Hematopoietic multipotent progenitor cell treated with erythropoietin and hydrocortisone succinate and interleukin-3 and kit ligand, for 15 days (in vitro differentiated cells): ENCODE measurements at places on chromosomes 3 and 15.

DNA sequence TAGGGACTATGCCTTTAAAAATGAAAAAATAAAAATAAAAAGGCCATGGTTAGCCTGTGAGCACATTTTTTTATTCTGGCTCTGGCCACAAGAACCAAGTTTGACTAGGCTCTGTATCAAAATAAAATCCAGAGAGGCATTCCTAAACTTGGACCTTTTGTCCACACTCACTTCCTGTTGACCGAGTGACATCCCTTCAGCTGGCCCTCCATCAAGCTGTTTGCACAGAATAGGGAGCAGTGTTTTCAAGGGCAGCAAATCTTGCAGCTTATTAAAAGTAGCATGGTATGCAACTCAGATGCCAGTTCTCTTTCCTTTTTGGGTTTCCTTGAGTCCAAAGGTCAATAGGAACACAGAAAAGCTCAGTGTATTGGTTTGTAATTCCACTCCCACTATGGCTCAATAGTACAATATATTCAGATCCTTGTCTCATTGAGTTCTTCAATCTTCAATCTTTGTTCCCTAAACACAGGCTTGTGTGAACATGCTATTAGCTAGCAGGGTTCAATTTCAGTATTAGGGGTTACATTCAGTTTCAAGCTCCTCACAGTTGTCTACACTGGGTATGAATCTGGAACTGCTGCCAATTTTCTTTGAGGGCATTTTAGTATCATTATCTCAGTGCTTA is 244.5 kb downstream of the RBMS3 start:
- DNase-seq: no peak

GRCh38 chr3:55854494-55854893 is 367.4 kb upstream of the WNT5A start:
- DNase-seq: no peak

GRCh38 chr3:105504440-105504951 is 137.8 kb downstream of the ALCAM start:
- DNase-seq: no peak

GRCh38 chr3:78101384-78101783 is 1061.5 kb downstream of the ROBO2 start:
- DNase-seq: no peak

DNA sequence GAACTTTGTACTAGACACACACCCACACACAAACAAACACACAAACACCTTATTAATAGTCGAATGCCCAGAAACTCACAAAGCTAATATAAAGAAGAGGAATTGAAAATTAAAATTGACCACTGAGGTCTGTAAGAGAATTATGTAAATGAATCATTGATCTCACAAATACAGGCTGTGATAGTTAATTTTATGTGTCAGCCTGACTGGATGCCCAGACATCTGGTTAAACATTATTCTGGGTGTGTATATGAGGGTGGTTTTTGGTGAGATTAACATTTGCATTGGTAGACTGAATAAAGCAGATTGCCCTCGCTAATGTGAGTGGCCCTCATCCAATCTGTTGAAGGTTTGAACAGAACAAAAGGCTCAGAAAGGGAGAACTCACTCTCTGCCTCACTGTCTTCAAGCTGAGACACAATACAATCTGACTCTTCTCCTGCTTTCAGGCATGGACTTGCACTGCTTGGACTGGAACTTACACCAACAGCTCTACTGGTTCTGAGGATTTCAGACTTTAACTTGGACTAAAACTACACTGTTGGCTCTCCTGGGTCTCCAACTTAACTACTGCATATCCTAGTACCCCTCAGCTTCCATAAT is 199.4 kb upstream of the TTC14 start:
- DNase-seq: no peak

GRCh38 chr15:67920524-67921240 is 80.8 kb upstream of the RNU6-1 start:
- DNase-seq: no peak

DNA sequence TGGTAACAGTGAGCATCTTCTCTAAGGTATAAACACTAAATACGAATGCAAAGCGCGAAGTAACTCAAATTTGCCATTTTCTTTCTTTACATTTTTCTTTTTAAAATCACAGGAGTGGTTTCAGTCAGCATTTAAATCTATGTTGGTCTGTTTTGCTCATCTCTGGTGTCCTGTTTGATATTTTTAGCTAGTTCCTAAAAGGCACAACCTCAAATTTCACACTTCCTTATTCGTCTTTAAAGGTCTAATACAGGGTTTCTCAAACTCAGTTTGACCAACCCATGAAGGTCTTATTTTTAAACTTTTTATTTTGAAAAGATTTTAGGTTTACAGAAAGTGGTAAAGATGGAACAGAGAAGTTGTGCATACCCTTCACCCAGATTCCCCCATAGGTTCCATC is 201.1 kb downstream of the MAGI1 start:
- no peak for DNase-seq

GRCh38 chr3:67094167-67094566 is 96.1 kb downstream of the KBTBD8 start:
- DNase-seq: no peak

- peak; percentile 52 for DNase-seq
Measured at GRCh38 chr3:12553921-12554391, 2.9 kb upstream of the MKRN2 start.

- DNase-seq: no peak
Measured at GRCh38 chr3:185986198-185986777, 48.5 kb upstream of the TRA2B start.

DNA sequence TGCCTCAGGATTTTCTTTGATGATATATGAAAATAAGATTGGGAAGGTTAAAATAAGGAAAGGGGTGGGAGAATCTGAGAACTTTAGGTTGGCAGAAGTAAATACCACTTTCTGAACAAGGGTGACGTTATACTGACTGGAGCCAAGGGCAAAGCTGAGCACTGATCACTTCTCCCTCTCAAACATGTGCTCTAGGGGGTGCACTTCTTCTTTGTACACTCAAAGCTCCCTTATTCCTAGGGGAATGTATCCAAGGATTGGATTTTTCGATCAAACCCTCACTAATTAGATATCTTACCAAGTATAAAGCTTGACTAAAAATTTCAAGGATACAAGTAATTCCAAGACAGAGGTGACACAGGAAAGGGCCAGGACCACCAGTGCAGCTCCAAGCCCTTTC is 243.9 kb upstream of the UMPS start:
- DNase-seq: no peak

- no peak for DNase-seq
Measured at GRCh38 chr15:63678393-63678792, 81.2 kb downstream of the FBXL22 start.

DNA sequence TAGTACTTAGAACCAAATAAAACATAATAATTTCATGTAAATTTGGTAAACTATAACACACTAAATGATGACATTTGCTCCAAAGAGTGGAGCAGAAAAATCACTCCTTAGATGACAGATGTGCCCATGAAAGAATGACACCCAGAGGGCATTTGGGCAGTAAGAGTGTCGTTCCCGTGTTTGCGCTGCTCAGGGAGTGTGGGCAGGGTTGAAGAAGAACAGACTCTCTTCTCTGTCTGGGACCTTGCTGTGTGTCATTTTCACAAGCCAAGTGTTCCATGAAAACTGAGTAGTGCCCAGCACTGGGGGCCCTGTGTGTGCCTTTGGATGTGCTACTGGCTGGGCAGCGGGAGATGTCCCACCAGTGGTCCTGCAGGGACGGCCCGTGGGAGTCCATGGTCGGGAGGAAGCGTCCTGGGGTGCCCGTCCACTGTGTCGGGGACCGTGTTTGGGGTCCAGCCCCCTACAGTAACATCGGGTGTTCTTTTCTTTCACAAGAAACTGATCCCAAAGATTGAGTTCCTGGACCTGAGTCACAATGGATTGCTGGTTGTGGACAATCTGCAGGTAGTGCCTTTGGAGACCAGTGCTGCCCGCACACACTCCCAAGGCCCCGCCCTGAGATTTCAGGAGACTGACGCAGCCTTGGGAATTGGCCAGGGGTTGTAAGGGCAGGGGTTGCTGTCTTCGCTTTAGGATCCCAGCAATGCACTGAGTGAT is 17.9 kb upstream of the STAB1 start:
- DNase-seq: no peak

- DNase-seq: no peak
Measured at GRCh38 chr15:85718981-85719380, 75.7 kb downstream of the KLHL25 start.

GRCh38 chr15:74893627-74894026 is 3.8 kb downstream of the MPI start:
- DNase-seq: no peak

DNA sequence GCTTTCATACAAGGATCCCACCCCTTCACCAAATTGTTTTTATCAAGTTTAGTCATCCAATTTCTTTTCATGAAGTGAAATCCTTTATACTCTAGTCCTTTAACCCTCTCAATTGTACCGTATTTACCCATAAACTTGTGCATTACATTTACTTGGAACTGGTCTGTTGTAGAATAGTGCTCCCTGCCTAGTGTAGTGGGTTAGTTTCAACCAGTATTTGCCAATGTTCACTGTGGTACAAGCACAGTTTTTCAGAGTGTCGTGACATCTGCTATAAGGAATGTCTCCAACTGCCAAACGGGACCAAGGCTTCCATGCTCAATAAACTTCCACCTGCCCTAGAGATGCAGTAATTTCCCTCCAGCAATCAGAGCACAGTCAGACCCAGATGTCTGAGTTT is 211.9 kb downstream of the KCNAB1 start:
- DNase-seq: no peak

DNA sequence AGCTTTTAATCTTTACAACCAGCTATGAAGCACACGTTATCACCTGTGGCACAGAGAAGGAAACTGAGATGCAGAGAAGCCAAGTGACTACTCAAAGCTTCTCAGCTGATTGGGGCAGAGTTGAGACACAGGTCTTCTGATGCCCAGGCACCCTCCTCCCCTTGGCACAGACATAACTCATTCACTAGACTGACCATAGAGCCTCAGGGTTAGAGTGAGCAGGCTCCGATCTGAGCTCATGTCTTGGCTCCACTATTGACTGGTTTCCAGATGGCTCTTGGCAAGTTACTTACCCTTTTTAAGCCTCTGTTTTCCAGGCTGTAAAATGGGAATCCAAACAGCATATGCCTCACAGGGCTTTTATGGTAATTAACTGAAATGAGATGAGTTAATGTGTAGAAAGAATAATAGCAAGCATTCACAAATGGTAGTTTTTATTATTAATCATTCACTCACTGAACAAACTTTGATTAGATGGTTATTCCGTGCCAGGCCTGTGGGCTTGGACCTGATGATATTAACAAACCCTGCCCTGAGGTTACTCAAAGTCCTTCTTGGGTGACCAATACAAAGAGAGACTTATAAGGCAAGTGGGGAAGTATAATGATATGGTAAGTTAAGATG is 184.3 kb downstream of the ANXA2 start:
- DNase-seq: no peak

- no peak for DNase-seq
Measured at GRCh38 chr3:119562307-119562961, 3.0 kb upstream of the CD80 start.

GRCh38 chr3:53140847-53141845 is 10.9 kb upstream of the RFT1 start:
- no peak for DNase-seq

GRCh38 chr15:79265167-79265566 is 17.4 kb upstream of the ANKRD34C start:
- no peak for DNase-seq

GRCh38 chr15:38696109-38696727 is 131.6 kb upstream of the RASGRP1 start:
- DNase-seq: no peak

GRCh38 chr3:17554078-17554477 is 188.4 kb downstream of the TBC1D5 start:
- no peak for DNase-seq

GRCh38 chr3:66748175-66748876 is 247.5 kb upstream of the LRIG1 start:
- DNase-seq: no peak

- DNase-seq: no peak
Measured at GRCh38 chr3:114394551-114394950, 100.7 kb downstream of the TIGIT start.

GRCh38 chr3:134885877-134886621 is 91.0 kb downstream of the EPHB1 start:
- no peak for DNase-seq

DNA sequence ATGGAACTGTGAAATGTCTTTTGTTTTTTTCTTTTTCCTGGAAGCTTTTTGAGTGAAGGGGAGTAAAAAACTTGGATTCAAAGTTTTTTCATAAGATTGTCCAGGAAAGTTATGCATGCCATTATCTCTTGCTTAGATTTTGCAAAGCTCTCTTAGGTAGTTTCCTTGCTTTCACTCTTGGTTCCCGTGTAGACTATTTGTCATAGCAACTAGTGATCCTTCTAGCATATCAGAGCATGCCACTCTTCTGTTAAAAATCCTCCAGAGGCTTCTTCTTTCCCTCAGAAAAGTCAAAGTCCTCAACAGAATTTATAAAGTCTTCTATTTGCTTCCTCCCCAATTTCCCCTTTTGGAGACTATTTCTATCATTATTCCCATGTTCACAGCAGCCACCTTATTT is 21.1 kb downstream of the GTF2E1 start:
- no peak for DNase-seq

GRCh38 chr3:104190681-104191080 is 1176.0 kb upstream of the ALCAM start:
- no peak for DNase-seq

GRCh38 chr3:161409069-161409468 is 37.8 kb upstream of the SPTSSB start:
- DNase-seq: no peak

GRCh38 chr15:98720031-98720430 is 71.7 kb downstream of the IGF1R start:
- no peak for DNase-seq

DNA sequence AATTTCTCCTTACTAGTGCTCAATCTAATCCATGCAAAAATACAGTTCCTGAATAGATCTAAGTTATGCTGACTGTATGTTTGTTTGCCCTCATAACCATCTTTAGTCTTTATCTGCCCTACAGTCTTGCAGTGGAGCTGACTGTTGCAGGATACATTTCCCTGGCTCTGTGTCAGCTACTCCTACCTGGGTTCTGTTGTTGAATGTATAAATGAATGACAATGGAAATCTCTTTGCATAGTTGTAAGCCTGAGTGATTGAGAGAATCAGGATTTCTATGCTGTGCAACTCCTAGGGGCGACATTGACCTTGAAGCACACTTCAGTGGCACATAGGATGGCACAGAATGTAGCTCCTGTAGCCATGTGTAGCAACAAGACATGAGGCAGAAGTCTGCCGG is 16.0 kb upstream of the ZBBX start:
- DNase-seq: no peak

- DNase-seq: no peak
Measured at GRCh38 chr3:135760581-135760980, 204.9 kb upstream of the PPP2R3A start.

- DNase-seq: no peak
Measured at GRCh38 chr3:63026722-63027121, 151.5 kb upstream of the CADPS start.

GRCh38 chr3:13420045-13420830 is at the start of gene NUP210:
TSS of gene NUP210 (minus strand) at chr3:13420322. CDS start at chr3:13420226, 96 bp downstream.
- DNase-seq: peak; percentile 39

DNA sequence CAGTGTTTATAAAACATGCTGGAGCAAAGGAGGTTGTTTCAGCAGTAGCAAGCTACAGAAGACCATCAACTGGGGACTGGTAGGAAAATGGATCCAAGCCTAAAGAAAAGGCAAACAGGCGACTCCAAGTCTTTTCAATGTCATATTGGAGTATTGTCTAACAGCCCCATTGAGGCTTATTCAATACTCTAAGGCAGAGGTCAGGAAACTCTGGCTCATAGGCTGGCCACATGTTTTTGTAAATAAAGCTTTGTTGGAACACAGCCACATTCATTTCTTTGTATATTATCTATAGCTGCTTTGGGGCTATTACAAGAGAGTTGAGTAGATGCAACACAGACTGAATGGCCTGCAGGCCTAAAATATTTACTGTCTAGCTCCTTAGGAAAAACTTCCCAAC is 77.5 kb downstream of the RPL22L1 start:
- no peak for DNase-seq
